Left kidney (tissue), 8 donors: ENCODE measurements at places on chromosomes 5 and 9. TPM values are rescaled to one million over a fixed set of nuclear protein-coding genes. Genes with fewer than 3 reads are reported as not detected.

DNA sequence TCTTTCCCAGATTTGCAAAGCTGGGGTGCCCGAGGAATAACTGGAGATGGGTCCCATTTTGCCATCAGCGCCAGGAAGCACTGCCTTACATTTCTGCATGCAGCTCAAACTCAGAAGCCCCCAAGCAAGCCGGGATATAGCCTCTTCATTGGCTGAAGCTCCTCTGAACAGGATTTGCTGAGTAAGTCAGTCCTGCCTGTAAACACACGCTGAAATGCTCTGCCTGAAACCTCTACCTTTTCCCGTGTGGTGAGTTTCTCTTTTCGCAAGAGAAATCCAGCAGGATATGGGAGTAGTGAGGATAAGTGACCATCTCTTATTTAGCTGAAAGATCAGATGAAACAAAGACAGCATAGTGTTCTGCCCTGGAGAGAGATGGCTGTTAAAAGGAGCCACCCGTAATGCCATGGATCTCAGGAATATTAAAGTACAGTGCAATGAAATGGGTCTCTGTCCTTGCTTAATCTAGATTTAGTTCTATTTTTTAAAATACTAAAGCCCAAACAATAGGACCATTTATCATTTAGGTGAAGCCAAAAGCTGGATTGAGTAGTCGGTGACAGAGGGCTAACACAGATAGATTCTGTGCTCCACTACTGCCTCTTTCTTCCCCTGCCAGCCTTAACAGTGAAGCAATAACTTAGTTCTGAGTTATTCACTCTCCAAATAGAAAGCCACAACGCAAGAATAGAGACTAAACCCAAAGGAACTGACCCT lies 177.5 kb upstream of the PPP2R2B start:
- DNase-seq: no peak

GRCh38 chr5:159782995-159783300 lies 133.3 kb upstream of the ADRA1B start:
- no peak for DNase-seq

DNA sequence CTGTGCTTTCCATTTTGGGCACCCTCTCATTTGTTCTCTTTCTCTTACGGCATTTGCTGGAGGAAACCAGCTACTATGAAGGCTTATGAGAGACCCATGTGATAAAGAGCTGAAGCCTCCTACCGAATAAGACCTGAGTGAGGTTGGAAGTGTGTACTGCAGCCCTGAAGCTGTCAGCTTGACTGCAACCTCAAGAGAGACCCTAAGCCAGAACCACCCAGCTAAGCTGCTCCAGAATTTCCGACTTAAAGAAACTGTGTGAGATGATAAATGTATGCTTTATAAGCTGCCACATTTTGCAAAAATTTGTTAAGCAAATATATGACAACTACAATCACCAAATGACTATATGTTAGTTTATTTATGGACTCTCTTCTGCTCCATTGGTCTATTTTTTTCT lies 151.7 kb upstream of the PTPRD start:
- DNase-seq: no peak

GRCh38 chr5:138942861-138943260 lies 67.7 kb upstream of the LRRTM2 start:
- no peak for DNase-seq

GRCh38 chr5:59115345-59115744 lies 532.5 kb downstream of the RAB3C start:
- DNase-seq: no peak

The EFCAB9 gene
- not detected for polyA plus RNA-seq

The ECM2 gene
- polyA plus RNA-seq: 14.9 TPM

The FGF10 gene
- polyA plus RNA-seq: 8.7 TPM

The MED27 gene
- polyA plus RNA-seq: 20.1 TPM

The NR5A1 gene
- polyA plus RNA-seq: not detected

The DOLK gene
- 14.4 TPM for polyA plus RNA-seq

The KIF24 gene
- 9.2 TPM for polyA plus RNA-seq
